ENCODE measurements at places on chromosomes 6 and 20.
A peak's percentile ranks its signal among the peaks of the same experiment; 100 is the strongest.

DNA sequence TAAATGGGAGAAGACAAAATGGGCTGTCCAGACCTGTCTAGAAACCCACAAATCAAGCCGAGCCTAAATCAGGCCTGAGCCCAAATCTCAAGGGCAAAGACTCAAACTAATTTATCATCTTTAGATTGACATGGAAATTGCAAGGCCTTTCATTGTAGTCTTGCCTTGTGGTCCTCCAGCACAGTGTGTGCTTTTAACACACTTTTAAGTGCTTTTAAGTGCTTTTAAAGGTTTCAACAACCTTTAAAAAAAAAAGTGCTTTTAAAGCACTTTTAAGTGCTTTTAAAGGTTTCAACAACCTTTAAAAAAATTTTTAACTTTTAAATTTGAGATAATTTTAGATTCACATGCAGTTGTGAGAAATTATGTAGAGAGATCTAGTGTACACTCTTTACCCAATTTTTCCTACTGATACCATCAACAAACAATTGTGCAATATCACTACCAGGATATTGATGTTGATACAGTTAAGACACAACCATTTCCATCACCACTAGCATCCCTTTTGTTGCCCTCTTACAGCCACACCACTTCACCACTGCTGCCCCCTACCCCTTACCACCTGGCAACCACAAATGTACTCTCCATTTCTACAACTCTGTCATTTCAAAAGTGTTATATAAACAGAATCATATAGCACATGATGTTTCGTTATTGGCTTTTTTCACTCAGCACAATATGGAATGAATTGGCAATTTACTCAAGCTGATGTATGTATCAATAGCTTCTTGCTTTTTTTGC is 23.1 kb upstream of the DCBLD1 start:
- DNase-seq = no peak

- DNase-seq = peak; percentile 61
Observed at GRCh38 chr20:43959079-43959919, 44.6 kb downstream of the TOX2 start.

GRCh38 chr6:101129851-101130250 is 248.7 kb upstream of the ASCC3 start:
- DNase-seq = no peak

GRCh38 chr20:63097336-63097831 is 90.6 kb upstream of the BHLHE23 start:
- DNase-seq = no peak

DNA sequence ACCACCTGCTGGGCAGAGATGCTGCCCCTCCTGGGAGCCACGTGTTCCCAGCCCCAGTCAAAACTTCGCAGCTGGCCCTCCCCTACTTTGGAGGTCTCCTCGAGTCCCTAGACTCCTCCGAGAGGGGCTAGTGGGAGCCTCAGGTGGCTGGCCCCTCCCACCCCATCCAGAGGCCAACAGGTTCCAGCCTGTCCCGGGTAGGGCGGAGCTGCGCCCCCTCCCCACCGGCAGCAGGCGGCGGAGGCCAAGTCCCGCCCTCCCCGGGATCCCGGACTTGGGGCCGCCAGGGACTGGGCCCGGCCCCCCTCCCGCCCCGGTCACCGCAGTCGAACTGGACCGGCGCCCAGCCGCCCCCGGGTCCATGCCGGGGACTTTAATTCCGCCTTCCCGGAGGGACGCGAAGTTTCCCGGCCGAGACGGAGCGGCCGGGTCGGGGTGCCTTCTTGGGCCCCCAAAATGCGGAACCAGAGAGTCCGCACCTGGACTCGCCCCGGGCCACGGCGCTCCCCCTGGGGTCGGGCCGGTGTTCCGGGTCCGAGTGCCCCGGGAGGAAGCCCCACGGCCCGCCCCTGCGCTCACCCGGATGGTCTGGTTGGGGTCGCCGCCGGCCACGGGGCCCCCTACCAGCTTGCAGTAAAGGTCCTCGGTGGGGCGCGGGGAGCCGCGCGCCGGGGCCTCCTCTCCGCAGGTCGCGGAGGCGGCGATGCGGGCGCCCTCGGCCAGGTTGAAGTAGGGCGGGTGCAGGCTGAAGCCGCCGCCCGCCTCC is 559 bp downstream of the LAMA5 start:
- DNase-seq = no peak

DNA sequence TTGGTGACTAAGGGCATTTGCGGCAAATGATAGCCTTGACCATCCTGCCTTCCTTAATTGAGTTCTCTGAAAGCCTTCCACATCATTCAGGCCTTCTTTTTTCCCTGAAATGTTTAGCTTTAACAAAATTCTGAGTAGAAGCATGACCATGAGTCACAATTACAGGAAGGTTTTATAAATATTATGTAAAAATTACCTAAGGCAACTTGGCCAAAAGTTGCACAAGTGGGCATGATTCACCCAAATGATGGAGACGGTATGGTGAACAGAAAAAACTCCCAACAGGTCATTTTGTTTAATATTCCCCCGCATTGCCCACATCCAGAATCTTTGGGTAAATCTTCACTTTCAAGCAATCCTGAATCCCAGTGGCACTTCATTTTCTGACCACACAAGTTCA is 37.0 kb downstream of the MC3R start:
- DNase-seq = peak; percentile 3

- peak; percentile 30 for DNase-seq
Observed at GRCh38 chr6:7218406-7218988, 94.5 kb downstream of the SSR1 start.

- DNase-seq = no peak
Observed at GRCh38 chr20:536426-537010, 7.1 kb downstream of the CSNK2A1 start.

DNA sequence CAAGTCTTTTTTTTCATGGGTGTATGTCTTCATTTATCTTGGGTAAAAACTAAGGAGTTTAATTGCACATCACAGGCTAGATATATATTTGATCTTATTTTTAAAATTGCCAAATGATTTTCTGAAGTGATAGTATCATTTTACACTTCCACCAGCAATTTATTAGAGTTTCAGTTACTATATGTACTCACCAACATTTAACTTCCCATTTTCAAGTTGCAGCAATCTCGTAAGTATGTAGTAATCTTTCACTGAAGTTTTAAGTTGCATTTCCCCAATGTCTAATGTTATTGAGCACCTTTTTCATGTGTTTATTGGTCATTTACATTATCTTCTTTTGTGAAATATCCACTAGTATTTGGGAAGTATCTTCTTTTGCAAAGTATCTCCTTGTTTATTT is 277.4 kb upstream of the CNR1 start:
- DNase-seq = no peak

GRCh38 chr6:2876210-2877056 is 26.7 kb downstream of the SERPINB9 start:
- peak; percentile 97 for DNase-seq

DNA sequence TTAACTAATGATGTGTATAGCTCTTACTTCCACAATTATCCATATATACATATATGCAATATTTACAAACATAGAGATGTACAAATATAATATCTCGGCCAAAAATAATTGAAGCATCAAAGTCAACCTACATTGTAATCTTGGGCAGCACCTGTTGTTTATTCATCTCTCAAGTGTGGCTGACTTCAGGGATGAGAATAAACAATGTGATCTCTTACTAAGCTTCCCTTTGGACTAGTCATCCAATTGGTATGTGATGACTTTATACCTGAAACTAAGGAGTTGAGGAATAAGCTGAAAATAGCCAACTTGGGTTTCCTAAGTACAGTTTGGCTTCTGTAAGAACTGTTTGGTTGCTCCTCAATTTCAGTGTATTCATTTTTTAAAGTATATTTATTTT is 256.6 kb downstream of the KHDC1L start:
- no peak for DNase-seq

DNA sequence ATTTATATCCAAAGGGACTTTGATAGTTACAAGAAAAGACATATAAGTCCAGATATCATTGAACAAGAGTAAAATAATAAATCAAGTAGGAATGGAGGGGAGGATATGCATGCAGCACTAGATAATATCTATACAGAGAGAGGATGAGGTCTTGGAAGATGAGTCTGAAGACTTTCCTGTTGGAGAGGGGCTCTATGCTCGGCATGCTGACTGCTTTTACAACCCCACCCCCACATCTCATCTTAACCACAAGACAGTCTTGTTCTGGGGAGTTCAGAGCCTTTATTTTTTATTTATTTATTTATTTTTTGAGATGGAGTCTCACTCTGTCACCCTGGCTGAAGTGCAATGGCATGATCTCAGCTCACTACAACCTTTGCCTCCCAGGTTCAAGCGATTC is 48.4 kb upstream of the IER3 start:
- DNase-seq = no peak

DNA sequence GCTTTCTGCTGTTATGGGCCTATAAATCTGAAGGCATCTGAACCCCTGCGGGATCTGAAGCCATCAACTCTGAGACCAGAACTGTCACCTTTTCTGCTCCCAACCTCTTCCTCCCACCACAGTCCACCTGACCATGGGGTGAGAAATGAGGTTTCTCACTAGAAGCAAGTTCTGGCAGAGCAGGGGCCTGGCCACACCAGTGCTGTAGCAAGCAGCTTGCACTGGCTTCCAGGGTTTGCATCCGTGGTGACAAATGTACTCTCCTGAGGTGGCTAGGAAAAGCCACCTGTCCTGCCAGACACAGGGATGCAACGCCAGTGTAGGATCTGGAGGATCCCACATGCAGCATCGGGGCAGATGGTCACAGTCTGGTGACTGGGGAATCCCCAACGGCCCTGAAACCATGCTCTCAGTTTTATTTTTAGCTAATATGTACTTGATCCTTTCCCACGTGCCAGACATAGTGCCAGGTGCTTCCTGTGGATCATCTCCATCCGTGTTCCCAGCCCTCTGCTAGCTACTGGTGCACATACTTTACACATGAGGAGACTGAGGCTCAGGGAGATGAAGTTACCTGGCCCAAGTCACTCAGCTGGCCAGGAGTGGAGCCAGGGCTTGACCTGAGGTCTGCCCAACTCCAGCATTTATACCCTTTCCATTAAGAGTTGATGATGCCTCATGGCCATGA is 122.1 kb upstream of the SPACA1 start:
- no peak for DNase-seq

DNA sequence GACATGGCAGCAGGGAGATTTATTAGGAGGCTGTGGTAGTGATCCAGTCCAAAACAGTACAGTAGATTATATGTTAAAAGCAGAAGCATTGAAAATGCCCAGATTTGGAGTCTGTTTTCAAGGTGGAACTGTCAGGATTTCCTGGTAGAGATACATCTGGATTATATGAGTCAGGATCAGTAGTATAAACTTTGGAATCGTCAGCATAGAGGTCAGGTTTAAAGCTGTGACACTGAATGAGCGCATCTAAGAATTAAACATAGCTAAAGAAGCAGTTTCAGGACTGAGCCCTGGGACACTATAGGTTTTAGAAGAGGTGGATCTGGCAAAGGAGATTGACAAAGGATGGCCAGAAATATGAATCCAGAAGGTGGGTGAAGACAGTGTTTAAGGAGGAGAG is 60.4 kb downstream of the RNF144B start:
- no peak for DNase-seq

DNA sequence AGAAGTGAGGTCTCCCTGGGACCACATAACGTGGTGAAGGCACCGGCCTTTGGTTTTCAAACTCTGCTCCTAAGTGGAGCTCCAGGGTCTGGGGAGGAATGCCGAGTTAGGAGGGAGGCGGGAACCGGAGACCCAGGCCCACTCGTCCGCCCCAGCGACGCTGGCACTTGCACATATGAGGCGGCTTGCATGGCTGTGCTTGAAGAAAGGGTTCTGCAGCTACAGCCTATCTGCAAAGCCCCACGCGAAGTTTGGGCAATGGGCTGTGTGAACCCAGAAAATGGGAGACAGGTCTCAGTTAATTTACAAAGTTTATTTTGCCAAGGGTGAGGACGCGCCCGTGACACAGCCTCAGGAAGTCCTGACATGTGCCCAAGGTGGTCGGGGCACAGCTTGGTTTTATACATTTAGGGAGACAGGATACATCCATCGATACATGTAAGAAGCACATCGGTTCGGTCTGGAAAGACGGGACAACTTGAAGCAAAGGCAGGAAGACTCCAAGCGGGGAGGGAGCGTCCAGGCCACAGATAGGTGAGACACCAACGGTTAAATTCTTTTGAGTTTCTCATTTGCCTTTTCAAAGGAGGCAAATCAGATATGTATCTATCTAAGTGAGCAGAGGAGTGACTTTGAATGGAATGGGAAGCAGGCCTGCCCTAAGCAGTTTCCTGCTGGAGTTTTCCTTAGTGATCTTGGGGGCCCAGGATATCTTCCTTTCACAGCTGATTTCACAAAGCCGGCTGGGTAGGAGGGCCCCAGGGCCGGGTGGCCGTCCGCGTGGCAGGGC is 782 bp upstream of the PCMTD2 start:
- DNase-seq = no peak

Measured in cardiac fibroblast (primary cell).